ENCODE measurements at places on chromosomes 13 and 19. TPM values are rescaled to one million over a fixed set of nuclear protein-coding genes. Genes with fewer than 3 reads are reported as not detected.

Gene PSPN
- polyA plus RNA-seq: 2.7 TPM

Gene SYDE1
- 18.7 TPM for polyA plus RNA-seq

Gene PRR20E
- not detected for polyA plus RNA-seq

Gene FSD1
- polyA plus RNA-seq: 5.6 TPM

Gene ZSWIM9
- 14.4 TPM for polyA plus RNA-seq

Gene TJP3
- polyA plus RNA-seq: 11.1 TPM

Gene NUMBL
- 9.4 TPM for polyA plus RNA-seq

Gene FLT3LG
- 2.5 TPM for polyA plus RNA-seq

Gene ZNF415
- polyA plus RNA-seq: 30.5 TPM

Gene TUBB4A
- polyA plus RNA-seq: 29.5 TPM

- no peak for DNase-seq
These were observed 58.7 kb downstream of the TEX26 start for GRCh38 chr13:30991184-30991583.

DNA sequence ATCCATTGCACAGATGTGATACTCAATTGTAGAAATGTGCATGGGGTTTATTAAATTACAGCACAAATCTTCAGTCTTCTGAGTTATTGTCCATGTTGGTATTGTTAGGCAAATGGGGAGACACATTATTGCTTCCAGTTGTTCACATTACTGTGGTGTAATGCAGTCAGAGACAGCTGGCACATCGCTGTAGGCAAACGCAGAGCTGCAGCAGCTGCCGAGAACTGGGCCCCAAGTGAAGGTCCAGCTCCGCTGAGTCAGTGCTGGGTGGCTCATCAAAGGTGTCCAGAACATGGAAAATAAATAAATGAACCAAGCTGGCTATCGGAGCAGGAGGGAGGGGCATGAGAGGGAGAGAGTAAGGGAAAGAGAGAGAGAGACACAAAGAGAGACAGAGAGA lies 299.1 kb upstream of the OBI1 start:
- DNase-seq: no peak

GRCh38 chr13:77448689-77449088 lies 86.8 kb upstream of the SCEL start:
- DNase-seq: no peak

DNA sequence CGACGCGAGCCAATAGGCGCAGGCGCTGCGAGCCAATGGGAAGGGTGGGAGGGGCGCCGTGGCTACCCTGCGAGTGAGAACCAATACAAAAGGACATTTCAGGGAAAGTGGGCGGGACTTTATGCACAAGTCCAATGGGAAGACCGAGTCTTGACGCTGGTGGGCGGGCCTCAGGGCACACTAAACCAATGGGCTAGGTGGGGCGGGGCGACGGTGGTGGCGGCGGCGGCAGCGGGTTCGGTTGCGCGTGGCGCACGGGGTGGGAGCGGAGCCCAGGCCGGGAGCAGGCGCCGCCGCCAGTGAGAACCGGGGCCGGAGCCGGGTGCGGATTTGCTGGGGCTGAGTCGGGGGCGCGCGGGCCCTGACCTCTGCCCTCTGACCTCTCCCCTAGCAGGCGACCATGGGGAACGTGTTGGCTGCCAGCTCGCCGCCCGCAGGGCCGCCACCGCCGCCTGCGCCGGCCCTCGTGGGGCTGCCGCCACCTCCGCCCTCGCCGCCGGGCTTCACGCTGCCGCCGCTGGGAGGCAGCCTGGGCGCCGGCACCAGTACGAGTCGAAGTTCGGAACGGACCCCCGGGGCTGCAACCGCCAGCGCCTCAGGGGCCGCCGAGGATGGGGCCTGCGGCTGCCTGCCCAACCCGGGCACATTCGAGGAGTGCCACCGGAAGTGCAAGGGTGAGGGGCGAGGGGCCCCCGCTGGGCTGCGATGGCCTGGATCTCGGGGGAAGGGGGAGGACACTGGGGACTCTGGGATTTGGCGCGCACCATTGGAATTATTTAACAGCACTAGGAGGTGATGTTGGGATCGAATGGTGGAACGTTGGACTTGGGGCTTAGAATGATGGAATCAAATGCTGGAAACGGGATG lies at the start of gene TOMM40:
Gene TOMM40 (plus strand): TSS at position 239 of the 867 bp plus-strand sequence. CDS start 162 bp downstream, at position 401.
- DNase-seq: no peak

DNA sequence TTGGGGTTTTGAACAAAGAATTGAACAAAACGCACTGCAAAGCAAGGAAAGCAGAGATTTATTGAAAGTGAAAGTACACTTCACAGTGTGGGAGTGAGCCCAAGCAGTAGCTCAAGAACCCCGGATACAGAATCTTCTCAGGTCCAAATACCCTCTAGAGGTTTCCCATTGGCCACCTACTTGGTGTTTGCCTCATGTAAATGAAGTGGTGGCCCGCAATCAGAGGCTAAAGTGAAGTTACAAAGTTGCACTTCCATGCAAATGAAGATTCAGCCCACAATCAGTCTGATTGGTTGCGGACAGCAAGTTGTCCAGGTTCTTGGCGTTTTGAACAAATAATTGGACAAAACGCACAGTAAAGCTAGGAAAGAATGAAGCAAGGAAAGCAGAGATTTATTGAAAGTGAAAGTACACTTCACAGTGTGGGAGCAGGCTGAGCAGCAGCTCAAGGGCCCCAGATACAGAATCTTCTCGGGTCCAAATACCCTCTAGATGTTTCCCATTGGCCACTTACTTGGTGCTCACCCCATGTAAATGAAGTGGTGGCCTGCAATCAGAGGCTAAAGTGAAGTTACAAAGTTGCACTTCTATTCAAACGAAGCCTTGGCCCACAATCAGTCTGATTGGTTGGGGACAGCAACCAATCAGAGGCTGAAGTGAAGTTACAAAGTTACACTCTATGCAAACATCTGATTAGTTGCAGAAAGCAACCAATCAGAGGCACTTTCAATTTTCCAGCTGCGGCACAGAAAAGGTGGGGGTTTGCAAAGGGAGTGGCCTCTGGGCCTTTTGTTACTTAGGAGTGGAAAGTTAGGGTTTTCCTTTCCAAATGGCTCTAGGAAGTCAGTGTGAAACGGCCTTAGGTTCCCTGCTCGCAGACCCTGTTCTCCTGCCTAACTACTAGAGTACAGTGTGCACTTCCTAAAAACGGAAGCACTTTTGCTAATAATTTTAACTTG lies 4.8 kb upstream of the TM9SF2 start:
- DNase-seq: no peak

- no peak for DNase-seq
These were observed 11.8 kb downstream of the YIPF2 start for GRCh38 chr19:10916602-10917001.

DNA sequence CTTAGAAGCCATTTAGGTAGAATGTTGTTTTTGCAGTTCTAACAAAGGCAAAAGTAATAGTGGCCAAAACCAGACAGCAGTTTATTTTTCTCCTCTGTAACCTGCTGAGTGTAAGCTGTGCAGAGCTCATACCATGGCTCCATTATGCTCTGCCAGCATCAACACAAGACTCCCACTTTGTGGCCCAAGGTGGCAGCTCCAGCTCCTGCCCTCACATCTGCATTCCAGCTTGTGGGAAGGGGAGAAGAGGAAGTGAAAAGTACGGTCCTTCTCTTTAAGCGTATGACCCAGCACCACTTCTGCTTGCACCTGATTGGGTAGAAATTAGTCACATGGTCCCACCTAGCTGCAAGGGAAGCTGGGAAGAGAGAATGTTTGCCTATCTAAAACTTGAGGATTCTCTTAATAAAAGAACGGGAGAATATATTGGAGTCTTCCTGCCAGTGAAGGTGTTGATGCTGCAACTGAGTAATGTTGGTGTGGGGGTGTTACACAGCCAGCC lies 19.2 kb downstream of the ADGRE1 start:
- DNase-seq: no peak

GRCh38 chr13:51629491-51630287 lies 45.4 kb downstream of the WDFY2 start:
- DNase-seq: no peak

- DNase-seq: no peak
These were observed 9.5 kb upstream of the MPV17L2 start for GRCh38 chr19:18183529-18183928.

GRCh38 chr19:737591-738093 lies 13.3 kb upstream of the MISP start:
- DNase-seq: no peak

- DNase-seq: no peak
These were observed 101.6 kb downstream of the ENOX1 start for GRCh38 chr13:43684963-43685725.

GRCh38 chr13:75643693-75644092 lies 7.6 kb downstream of the LMO7 start:
- DNase-seq: no peak

GRCh38 chr19:29527500-29528328 lies 1.9 kb downstream of the VSTM2B start:
- no peak for DNase-seq

GRCh38 chr13:62038214-62038613 lies 622.6 kb upstream of the PCDH20 start:
- no peak for DNase-seq

DNA sequence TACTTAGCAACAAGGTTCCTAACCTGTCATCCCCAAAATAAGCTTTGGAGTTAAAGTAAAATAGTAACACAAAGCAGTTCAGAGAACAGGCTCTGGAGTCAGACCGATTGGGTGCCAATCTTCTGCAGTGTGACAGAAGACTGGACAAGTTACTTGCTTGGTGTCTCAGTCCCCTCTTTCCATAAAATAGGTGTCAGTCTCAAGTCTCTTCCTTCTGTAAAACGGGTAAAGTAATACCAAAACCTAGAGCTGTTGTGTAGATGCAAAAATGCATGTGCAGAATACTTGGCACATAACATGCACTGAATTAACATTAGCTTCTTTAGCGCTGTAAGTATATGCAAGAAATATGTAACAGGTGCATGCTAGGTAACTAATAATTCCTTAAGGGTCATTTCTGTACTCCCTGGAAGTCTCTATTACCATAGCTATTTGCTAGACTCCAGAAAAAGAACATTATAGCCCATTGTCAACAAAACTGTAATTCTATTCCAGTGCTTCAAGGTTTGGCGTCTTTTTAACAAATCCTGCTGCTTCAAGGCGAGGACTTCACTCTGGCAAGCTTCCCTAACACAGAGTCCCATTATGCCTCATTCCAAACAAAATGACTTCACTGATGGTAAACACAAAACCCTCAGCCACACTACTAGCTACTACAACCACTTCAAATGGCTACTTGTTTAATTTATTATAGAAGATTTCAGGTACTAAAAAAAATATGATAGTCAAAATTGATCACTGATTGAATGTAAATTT lies 32.8 kb downstream of the ELF1 start:
- no peak for DNase-seq

DNA sequence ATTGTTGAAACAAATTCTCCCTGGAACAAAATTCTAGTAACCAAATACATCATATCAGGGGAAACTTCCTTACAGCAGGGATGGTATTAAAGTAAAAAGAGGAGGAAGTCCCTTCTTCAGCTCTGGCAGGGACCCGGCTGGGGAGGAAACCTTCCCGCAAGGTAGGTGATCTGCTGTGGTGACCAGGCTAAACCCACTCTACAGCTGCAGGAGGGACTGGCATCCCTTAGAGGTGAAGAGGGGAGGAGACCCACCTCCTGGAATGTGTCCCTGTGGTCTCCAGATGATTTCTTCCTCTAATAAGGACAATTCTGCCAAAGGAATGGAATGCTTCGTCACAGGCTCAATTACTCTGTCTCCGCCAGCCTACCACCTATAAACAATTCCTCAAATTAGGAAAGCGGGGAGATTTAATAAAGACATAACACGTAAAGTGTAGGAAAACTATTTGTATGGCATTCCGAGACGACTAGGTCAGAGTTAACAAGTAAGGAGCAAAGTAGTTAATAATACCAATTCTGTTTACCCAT lies 637 bp upstream of the PDS5B start:
- DNase-seq: no peak
